Stimulated activated CD4-positive, alpha-beta T cell treated with anti-CD3 and anti-CD28 coated beads, Interleukin-2, amount 100 ng/mL, for 4 hours (primary cell): ENCODE measurements at places on chromosomes 3 and 15.
A peak's percentile ranks its signal among the peaks of the same experiment; 100 is the strongest.

DNA sequence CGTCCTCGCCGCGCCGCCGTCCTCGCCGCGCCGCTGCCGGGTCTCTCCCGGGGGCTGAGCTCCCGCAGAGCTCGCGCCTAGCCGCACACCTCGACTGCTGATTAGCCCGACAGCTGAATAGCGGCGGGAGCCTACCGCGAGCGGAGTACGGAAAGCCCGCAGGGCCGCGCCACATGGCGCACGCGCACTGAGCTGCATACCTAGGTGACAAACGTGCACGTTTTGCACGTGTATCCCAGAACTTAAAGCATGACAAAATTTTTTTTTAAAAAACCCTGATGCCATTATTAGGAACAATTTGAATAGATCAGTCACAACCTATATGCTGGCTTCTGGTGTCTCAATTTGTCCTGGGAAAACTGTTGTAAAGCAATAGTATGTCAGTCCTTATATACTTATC is at the start of gene GOLGA8A:
GOLGA8A (minus strand) TSS at position 122 of the 400 bp plus-strand sequence. CDS start 48,117 bp downstream, outside the sequence.
- peak; percentile 84 for DNase-seq

DNA sequence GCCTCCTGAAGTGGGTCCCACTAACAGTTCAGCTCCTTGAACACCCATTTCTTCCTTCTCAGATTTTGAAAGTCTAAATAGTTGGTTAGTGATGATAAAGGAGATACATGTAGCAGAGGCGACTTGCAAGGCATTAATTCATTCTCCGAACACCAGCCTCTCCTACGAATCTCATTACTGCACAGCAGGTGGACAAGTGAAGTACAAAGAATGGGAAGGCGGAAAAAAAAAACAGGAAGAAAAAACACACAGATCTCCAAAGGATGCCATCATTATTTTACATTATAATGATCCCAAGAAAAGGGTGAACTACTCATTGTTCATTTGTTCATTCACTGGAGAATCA is 276.5 kb downstream of the MAGI1 start:
- DNase-seq = no peak

- DNase-seq = no peak
Observed at GRCh38 chr3:190728574-190729246, 133.8 kb downstream of the GMNC start.

- no peak for DNase-seq
Observed at GRCh38 chr15:60259469-60259868, 138.3 kb downstream of the ANXA2 start.

DNA sequence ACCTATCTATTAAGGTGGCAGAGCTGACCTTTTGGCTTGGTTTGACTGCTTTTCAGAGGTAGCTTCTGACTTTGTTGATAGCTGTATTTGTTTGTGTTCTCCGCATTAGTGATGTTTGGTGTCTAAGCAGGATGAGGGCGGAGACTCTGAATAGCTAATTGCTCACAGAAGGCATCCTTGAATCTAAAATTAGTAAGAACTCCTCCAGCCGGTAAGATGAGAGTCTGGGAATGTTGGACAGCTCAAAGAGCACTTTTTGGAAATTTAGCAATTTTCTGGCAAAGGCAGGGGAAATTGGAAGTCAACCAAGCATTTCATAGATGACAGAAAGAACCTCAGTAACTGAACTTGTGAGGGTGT is 174.1 kb downstream of the KLHL25 start:
- no peak for DNase-seq

DNA sequence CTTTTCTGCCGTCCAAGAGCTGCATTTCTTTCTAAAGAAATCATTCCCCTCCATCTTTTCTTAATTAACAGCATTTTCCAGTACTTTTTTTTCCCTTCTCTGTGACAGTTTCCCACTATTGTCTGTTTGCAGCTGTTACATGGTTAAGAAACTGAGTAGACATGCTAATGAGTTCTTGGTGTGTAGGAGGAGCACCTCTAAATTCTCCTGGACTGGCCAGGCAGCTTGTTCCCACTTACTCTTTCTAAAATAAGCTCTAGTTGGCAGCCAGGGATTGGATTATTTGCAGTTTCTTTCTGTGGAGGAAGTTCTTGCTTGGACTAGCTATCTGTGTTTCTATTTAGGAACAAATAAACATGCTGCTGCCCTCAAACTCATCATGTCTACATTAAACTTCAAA is 235.1 kb upstream of the GAP43 start:
- DNase-seq = no peak

GRCh38 chr3:45986303-45986982 is 9.2 kb downstream of the FYCO1 start:
- no peak for DNase-seq

DNA sequence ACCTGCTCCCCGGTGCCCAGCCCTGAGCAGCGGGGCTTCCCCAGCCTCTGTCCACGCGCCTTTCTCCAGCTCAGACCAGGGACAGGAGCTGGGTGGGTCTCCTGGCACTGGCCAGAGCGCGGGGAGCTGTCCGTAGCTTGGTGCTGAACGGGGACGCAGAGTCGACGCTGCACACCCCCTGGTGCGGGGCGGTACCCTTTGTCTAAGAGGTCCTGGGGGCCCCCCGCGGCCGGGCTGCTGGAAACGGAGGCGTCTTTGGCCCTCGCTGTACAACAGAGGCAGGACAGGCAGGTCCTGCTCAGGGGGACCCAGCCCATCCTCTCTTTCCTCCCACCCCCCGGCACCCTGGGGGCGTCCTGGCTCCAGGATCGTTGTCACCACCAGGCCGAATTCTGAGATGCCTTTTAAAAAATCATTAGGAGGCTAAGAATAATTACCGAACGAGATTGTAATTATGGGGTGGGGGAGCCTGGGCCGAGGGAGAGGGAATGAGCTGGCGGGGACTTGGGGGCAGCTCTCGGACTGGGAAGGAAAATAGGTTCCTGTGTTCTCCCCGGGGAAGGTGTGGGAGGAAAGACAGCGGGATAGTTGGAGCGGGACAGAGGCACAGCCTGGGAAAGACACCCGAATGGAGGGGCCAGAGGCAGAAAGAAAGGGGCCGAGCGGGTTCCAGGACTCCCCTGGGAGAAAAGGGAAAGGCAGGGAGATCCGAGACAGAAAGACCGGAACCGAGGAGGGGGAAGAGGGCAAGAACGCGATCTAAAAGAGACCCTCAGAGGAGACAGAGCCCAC is 4.1 kb upstream of the SKOR1 start:
- DNase-seq = no peak
